ENCODE measurements at places on chromosomes 16 and 17.
A peak's percentile ranks its signal among the peaks of the same experiment; 100 is the strongest.

DNA sequence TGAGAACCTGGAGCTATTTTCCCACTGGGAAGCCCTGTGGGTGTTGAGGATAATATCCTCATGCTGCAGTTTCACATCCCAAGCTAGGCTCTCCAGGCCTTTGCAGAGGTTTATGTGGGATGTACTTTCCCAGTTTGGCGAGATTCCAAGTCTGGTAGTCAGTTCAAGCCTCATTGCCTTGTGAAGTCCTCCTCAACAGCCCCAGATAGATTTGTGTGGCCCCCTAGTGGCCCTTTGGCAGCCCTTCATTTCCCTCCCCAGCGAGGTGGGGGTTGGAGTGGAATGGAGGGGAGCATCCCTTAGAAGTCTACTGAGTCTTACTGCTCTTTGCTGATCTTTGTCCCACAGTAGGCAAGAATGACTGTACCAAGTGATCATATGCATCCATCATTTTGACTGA is 137.9 kb downstream of the CDH11 start:
- DNase-seq, result no peak

GRCh38 chr17:1100382-1100781 is 79.4 kb downstream of the ABR start:
- DNase-seq, result no peak

- DNase-seq, result no peak
Measured at GRCh38 chr17:30095507-30096244, 20.9 kb upstream of the NSRP1 start.

- DNase-seq, result no peak
Measured at GRCh38 chr16:6701096-6701495, 631.5 kb upstream of the RBFOX1 start.

- DNase-seq, result peak; percentile 92
Measured at GRCh38 chr17:16380640-16381495, at the start of gene UBB. Gene UBB, plus strand, starts transcription at chr17:16381091. Its CDS starts 817 bp downstream, at chr17:16381908.

GRCh38 chr17:75130632-75131277 is 787 bp downstream of the NT5C start:
- DNase-seq, result no peak

DNA sequence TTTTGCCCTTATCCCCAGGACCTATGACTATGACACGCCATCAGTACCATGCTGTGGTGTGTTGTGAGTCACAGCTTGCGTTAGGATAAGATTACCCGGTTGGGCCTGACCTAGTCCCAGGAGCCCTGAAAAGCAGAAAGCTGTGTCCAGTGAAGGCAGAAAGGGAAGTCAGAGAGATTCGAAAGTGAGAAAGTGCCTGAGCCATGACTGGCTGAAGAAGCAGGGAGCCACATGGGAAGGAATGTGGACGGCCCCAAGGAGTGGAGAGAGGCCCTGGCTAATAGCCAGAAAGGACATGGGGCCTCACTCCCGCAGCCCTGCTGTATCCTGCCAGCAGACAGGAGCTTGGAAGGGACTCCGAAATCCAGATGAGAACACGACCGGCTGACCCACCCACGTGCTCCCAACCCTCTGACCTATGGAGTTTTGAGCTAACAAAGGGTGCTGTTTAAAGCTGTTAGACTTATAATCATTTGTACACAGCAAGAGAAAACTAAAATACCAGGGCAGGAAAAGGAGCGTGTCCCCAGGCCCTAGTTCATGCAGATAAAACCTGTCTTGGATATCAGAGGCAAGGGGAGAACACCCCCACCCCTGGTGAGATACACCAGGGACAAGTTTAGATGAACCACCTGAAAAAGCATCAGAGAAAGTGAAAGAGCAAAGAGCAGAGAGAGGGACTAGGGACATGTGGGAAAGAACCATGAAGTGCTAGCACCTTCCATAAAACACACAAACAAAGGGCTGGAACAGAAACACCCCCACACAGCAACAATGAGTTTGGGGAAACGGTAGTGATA is 115.3 kb downstream of the SLC39A11 start:
- DNase-seq, result no peak

- no peak for DNase-seq
Measured at GRCh38 chr16:78844682-78845081, 745.2 kb downstream of the WWOX start.

GRCh38 chr16:5066511-5066910 is 755 bp upstream of the C16orf89 start:
- DNase-seq, result no peak

DNA sequence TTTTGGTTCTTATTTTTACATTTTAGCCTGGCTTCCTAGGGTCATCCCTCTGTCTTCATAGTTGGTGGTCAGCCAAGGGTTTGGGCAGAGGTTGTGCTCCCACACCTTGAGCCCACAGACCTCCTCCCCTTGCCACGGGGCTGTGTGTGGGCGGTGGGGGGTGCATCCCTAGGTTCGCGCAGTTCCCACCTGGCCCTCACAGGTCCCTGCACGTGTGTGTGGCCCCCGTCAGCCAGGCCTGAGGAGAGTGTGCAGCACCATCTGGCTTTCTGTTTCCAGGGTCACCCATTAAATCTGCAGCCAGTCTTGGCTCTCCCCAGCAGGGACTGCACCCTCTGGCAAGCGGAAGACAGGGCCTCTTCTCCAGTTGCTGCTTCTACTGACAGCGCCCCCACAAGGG is 13.6 kb upstream of the OGFOD3 start:
- DNase-seq, result no peak

DNA sequence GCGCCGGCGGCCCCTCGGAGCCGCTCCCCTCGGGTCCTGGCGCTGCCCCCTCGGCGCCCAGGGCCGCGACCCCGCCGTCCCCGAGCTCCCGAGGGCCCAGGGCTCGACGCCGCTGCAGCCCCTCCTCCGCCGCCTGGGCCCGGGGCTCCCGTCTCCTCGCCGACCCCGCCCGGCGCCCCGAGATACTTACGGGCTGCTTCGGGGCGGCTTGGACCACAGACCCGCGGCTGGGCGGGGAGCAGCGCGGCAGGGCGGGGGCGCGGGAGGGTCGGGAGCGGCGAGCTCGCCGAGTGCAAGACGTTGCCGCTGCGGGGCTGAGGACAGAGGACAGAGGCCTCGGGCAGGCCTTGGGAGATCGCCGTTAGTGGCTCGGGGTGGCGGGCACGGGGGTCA is 290 bp downstream of the TOB1 start:
- DNase-seq, result no peak

- peak; percentile 34 for DNase-seq
Measured at GRCh38 chr16:68356249-68356918, 45.6 kb downstream of the PRMT7 start.

DNA sequence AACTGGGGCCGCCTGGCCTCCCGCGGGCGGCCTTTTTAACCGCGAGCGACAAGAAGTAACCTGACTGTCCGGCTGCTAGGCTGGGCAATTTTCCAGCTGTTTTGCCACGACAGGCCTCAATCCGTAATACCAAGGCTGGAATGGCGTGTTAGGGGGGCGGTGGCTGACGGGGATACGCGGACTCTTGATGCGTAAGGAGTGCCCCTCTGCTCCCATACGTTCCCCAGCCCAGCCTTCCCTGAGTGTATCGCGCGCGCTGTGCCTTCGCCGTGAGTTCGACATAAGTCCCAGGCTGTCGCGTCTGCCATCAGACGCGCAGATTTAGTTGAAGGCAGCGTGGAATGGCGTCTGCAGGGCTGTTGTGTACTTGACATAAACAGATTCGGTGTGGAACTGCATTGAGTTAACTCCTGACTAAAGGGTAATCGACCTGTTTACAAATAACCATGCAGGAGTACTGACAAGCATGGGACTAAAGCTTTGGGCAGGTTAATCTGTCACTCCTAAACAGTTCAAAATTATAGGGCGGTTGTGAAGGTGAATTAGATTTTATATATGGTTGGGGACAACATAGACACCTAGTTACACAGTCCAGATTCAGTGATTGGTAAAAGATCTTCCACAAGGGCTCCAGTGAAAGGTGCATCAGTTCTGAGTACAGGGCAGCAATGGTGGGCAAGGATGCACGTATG is 16.6 kb upstream of the ERN1 start:
- DNase-seq, result peak; percentile 27

DNA sequence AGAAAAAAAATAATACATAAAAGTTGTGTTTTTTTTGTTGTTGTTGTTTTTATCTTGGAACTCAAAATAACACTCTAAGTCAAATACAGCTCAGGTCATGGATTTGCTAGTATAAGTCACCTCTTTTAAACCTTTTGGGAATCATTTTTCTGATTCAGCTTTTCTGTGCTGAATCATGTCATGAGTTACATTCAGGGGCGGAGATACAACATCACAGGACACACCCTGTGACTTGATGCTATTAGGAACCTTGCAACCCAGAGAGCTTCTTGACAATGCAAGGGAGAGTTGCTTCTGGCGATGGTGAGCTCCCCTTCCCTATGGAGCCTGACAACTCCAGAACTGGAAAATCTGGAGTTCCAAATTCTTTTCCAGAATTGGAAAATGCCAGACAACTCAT is 358.3 kb upstream of the C16orf82 start:
- no peak for DNase-seq
